HS-5 (cell line): ENCODE measurements at places on chromosomes 16 and 17.

DNA sequence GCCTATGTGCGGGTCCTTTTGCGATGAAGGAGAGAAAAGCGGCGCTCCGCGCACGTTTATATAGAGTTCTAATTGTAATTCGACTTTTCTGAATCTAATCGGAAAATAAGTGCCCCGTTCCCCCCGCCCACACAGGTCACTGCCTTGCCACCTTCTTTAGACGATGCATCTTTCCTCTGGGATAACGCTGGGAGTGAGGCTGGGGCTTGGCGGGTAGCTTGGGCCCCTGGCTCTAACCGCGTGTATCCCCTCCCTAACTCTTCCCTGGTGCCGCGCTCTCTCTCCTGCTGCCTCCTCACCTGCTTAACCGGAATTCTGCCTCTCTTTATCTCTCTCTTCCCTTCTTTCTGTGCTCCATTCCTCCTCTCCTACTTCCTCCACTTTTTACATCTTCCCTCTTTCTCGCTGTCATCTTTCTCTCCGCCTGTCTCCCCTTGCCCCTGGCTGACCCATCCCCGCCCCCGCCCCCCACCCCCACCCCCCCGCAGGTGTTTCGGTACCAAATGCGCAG lies 2.6 kb downstream of the LHX1 start:
- DNase-seq, result no peak

GRCh38 chr17:56880133-56880532 lies 33.7 kb downstream of the TRIM25 start:
- DNase-seq, result no peak

DNA sequence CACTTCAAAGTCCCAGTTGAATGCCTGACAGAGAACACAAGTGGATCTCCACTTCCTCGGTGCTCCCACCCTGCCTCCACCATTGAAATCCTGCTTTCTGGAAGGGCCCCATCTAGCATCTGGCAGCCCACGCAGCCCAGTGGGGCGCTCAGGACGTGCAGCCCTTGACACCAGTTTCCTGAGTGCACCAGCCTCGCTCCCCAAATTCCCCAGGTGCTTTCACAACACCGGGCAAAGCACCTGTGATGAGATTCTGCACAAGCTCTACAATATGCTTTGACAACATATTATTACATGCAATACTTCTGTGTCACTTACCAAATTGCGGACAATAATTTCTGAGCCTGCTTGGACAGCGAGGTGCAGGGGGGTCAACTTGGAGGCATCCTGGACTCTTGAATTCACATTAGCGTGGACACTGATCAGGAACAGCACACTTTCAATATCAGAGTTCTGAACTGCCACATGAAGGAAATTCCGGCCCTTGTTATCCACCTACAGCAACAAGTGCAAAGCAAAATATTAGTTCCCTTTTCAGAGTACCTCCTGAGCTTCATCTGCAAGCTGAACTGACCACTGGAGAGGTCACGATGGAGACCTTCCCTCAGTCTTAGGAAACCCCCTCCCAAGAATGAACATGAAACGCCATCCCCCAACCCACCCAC lies 33.9 kb downstream of the CYB5D2 start:
- no peak for DNase-seq

- no peak for DNase-seq
These were observed 14.6 kb downstream of the CYLD start for GRCh38 chr16:50756473-50756872.

DNA sequence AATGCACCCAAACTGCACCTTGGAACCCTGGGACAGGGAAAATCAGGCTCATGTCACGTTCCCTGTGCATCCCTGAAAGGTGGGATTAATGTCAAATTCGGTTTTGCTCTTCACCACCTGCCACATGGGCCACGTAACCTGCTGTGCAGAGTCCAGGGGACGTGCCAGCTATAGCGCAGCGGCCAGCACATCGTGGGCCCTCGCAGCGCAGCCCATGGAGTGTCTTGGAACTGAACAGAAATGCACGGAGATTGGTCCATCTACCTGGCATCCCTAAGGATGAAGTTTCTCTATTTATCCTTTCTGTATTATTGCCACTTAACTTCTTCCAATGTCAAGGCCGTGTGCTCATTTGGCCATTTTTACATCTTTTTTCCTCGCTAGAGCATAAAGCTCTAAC lies 68.1 kb upstream of the TRAP1 start:
- DNase-seq, result no peak

DNA sequence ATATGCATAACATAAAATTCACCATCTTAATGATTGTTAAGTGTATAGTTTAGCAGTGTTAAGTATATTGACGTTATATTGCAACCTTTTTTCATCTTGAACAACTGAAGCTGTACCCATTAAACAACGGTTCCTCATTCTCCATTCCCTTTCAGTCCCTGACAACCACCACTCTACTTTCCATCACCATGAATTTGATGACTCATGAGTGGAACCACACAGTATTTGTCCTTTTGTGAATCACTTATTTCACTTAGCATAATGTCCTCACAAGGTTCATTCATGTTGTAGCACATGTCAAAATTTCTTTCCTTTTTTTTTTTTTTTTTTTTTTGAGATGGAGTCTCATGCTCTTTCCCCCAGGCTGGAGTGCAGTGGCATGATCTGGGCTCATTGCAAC lies 46.0 kb downstream of the HOXB1 start:
- DNase-seq, result no peak

GRCh38 chr17:83147280-83147679 lies 67.9 kb downstream of the METRNL start:
- DNase-seq, result no peak

- DNase-seq, result no peak
These were observed 39.6 kb upstream of the DUSP14 start for GRCh38 chr17:37450112-37450511.

- DNase-seq, result no peak
These were observed 13.3 kb downstream of the FAM20A start for GRCh38 chr17:68587847-68588246.

DNA sequence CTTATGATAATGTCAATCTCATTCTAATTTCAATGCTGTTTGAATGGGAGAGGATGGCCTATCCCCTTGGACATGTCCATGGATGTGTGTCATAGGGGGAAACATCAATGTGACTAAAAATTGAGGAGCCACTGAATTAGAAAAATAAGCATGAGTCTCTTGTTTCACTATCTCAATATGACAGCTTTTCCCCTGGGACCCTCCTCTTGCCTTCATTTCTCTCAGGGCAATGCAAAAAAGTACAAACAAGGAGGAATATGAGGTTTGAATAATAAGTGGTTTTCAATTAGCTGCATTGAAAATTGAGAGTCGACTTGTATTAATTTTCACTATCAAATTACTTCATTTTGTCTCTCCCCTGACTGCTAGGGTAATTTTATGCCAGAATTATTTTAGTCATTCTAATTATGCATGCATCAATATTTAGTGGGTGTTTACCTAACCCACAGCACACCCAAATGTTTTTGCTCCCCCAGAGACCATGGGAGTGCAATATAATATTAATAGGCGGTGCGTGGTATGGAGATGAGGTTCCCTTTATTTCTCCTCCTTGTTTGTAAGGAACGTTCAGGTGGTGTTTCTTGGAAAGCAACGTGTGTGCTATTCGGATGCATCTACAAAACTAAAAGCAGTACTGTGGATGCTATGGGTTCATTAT lies 6.8 kb upstream of the SDR42E1 start:
- no peak for DNase-seq

GRCh38 chr17:76252040-76252954 lies 12.0 kb upstream of the RNF157 start:
- DNase-seq, result peak; percentile 56

- DNase-seq, result no peak
These were observed 666.9 kb upstream of the SOX9 start for GRCh38 chr17:71453876-71454422.

GRCh38 chr17:8221663-8222379 lies 11.4 kb upstream of the AURKB start:
- DNase-seq, result peak; percentile 95

GRCh38 chr17:39722965-39723848 lies 7.1 kb downstream of the MIEN1 start:
- DNase-seq, result no peak

- DNase-seq, result no peak
These were observed 680 bp downstream of the SKA2 start for GRCh38 chr17:59154292-59154720.

DNA sequence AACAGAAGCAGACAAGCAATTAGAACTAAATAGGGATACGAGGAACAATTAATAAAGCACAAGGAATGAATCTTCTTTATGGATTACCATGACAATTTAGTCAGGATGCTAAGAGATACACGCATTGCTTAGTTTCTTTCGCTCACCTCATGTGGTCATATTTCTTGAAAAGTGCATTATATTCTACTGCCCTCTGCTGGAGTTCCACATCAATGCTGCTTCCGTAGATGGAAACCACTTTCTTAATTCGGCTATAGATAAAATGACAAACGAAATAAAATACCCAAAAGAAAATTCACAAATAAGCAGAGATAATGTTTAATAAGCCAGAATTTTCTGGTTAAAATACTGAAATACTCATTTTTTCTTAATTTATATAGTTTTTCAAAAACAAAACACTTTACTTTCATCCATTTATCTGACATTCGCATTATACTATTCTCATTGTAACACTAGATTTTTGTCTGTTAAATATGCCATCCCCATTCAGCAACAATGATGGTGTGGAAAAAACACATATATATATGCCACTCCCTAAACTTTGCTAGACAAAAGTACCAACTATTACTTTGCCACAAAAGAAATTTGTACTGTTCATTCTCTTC lies 22.0 kb upstream of the PHLPP2 start:
- no peak for DNase-seq

DNA sequence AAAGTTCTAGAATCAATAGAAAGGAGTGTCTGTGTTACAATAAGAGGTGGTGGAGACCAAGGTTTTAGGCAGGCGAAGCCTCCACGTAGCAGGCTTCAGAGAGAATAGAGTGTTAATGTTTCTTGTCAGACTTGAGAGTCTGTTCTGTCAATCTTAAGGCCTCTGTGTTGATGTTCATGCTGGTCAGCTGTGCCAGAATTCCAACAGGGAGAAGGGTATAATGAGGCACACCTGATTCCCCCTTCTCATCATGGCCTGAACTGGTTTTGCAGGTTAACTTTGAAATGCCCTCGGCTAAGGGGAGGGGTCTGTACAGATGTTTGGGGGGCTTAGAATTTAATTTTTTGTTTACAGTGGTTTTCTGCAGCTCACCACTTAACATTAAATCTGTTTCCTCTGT lies 46.0 kb downstream of the RNF112 start:
- no peak for DNase-seq

DNA sequence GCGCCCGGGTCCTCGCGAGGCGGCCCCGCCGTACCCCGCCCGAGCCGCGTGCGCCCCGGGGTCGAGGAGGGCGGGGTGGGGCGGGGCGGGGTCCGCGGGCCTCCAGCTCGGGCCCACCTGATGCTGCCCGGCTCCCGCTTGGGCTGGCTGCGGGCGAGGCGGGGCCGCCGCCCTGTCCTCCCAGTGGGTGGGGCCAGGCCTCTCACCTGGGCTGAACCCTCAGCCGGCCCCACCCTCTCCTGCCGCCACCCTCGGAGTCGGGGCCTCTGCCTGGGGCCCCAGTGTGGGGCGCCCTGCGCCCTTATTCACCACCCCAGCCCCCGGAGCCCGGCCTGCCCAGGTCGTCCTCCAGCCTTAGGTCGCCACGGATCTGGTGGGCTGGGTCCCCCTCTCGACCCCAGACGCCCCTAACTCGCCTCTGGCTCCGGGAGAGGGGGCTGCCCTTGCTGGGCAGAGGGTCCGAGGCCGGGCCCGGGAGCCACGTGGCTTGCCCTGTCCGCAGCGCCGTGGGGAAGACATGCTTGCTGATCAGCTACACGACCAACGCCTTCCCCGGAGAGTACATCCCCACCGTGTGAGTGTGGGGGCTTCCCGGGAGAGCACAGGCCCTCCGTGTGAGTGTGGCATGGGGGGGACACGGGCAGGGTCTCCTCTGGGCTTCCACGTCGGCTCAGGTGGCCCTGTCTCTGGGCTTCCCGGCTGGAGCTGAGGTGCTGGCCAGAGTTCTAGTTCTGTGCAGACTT lies 578 bp downstream of the RAC3 start:
- no peak for DNase-seq

DNA sequence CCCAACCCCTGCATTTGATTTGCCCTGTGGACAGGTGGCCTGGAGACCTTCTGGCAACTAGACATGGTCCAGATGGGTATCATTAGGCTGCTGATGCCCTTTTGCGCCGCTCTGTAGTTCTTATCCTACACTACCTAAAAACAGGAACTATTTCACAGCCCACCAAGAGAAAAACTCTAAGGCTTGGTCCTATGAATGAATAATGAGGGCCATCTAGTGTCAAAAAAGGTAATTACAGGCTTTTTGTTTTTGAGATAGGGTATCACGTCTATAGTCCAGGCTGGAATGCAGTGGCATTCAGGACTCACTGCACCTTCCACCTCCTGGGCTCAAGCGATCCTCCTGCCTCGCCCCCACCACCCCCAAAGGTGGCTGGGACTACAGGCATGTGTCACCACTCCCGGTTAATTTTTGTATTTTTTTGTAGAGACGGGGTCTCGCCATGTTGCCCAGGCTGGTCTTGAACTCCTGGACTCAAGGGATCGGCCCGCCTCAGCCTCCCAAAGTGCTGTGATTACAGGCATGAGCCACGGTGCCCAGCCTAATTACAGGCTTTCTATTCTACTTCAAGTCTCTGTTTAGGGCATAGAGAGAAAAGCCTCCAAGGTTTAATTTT lies 20.9 kb downstream of the COIL start:
- no peak for DNase-seq

DNA sequence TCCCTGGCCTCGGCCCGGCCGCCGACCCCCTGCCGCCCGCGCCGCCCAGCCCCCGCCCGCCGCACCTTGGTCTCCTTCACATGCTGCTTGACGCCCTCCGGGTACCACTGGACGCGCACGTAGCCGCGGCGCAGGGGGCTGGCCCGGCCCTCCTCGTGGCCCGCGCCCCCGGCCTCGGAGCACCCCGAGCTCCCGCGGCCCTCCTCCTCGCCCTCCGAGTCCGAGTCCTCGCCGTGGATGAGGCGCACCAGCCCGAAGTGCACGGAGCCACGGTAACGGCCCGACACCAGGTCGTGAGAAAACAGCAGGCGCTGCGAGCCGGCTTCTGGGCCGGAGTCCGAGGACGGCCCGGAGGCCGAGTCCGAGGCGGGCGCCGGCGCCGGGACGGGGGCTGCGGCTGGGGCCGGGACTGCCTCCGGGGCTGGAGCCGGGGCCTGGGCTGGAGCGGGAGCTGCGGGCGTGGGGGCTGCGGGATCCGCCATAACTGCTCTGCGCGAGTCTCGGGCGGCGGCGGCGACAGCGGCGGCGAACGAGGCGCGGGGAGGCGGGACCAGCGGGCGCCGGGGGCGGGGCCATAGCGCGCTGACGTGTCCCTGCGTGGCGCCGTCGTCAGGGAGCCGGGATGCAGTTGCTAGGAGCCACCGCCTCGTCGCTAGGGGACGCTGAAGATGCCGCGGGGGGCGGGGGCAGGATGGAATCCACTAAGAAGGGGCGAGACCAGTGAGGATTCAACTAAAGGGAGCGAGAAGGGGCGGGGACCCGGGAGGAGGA lies at the start of gene UBE2O:
TSS of gene UBE2O (minus strand) at position 493 of the 771 bp plus-strand sequence. CDS start at position 482, 11 bp downstream.
- no peak for DNase-seq

- DNase-seq, result no peak
These were observed 74.8 kb upstream of the SMURF2 start for GRCh38 chr17:64736804-64737492.

- DNase-seq, result no peak
These were observed 37.3 kb downstream of the PIEZO1 start for GRCh38 chr16:88747588-88748301.
